ENCODE measurements at places on chromosomes 16 and 17.

- no peak for DNase-seq
Observed at GRCh38 chr16:65410801-65411200, 288.9 kb upstream of the CDH11 start.

- no peak for DNase-seq
Observed at GRCh38 chr16:73206151-73206707, 158.3 kb upstream of the ZFHX3 start.

GRCh38 chr17:3544365-3544764 lies 13.2 kb downstream of the TRPV3 start:
- DNase-seq: no peak

- no peak for DNase-seq
Observed at GRCh38 chr17:10610884-10611283, 46.2 kb downstream of the MYH3 start.

GRCh38 chr16:79286646-79287423 lies 313.7 kb downstream of the MAF start:
- no peak for DNase-seq

DNA sequence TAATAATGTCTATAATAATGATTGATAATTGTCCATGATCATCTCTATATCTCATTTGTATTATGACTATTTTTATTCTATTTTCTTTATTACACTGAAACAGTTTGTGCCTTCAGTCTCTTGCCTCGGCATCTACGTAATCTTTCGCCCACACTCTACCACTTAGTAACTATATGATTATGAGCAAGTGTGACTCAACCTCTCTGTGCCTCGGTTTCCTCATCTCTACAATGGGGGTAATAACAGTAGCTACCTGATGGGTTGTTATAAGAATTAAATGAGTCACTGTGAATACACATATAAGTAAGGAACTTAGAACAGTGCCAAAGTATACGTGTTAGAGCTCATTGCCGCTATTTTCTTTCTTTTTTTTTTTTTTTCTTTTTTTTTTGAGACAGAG lies 3.7 kb upstream of the SLC16A11 start:
- DNase-seq: no peak

- no peak for DNase-seq
Observed at GRCh38 chr16:67456391-67457081, 24.4 kb downstream of the ATP6V0D1 start.

GRCh38 chr17:4849011-4849536 lies 15.9 kb downstream of the MINK1 start:
- DNase-seq: peak; percentile 58

DNA sequence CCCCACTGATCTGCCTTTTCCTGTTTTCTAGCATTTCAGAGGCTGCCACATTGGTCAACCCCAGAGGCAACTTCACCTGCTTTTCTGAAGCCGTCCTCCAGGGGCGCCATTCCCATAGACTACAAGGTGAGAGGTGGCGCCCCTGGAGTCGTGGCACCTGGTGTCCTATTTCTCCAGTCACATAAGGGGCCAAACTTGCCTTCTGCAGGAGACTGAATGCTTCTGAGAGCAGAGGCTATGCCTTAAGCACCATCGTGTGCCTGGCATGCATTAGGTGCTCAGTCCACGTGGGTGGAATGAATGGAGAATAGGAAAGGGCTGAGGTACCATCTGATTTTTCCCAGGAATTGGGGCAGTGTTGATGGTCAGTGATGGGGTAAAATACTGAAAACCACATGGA lies 164.8 kb downstream of the HAPSTR1 start:
- DNase-seq: no peak

- no peak for DNase-seq
Observed at GRCh38 chr16:4180511-4180910, 61.4 kb downstream of the SRL start.

GRCh38 chr17:21218101-21218500 lies 4.1 kb upstream of the TMEM11 start:
- DNase-seq: no peak

- DNase-seq: no peak
Observed at GRCh38 chr17:52648995-52649394, 490.5 kb upstream of the CA10 start.

- DNase-seq: peak; percentile 17
Observed at GRCh38 chr16:23121024-23121423, 28.2 kb downstream of the USP31 start.

DNA sequence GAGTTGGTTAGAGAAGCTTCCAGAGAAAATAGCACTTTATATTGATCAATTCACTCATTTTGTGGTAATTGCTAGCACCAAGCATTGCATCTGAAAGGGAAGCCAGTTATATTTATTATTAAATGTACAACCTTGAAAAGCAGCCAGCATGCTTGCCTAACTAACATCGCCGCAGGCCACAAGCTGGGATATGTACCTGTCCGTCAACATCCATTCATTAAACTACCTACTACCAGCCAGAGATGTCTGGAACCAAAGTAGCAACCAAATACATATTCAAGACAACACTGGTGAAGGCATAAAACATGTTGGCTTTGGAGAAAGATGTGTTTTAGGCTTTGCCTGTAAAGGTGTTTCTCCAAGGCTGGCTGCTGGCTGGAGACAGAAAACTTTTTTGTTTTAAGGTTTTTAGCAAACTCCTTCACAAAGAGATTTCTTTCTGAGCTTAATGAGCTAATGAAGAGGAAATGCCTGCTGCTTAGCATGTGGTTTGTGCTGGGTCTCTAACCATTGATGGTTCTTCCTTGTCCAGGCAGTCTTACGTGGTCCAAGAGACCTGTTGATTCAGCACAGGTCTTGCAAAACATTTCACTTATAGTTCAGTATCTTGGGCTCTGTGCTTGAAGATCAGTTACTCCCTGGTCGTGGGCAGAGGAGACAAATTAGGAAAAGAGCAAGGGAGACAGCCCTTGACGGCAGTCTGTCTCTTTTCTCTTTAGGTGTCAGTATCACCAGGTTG lies 3.1 kb downstream of the ITPRIPL2 start:
- no peak for DNase-seq
